ENCODE measurements at places on chromosomes 6 and 20.

- DNase-seq = peak; percentile 71
Observed at GRCh38 chr6:97958134-97958533, 675.1 kb upstream of the MMS22L start.

DNA sequence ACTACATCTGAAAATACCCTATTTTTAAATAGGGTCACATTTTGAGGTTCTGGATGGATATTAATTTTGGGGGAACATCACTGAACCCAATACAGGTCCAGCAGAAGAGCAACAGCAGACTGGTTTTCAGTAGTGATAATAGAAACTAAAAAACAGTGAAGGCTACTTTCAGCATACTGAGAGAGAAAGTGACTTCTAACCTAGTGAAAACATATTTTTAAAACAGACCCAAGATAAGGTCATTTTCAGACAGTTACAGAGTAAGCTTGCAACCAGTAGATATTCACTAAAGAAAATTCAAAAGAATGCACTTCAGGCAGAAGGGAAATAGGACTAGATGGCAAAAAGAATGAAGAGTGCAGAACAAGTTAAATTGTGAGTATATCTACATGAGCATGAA lies 42.0 kb upstream of the TMEM244 start:
- DNase-seq = peak; percentile 5

DNA sequence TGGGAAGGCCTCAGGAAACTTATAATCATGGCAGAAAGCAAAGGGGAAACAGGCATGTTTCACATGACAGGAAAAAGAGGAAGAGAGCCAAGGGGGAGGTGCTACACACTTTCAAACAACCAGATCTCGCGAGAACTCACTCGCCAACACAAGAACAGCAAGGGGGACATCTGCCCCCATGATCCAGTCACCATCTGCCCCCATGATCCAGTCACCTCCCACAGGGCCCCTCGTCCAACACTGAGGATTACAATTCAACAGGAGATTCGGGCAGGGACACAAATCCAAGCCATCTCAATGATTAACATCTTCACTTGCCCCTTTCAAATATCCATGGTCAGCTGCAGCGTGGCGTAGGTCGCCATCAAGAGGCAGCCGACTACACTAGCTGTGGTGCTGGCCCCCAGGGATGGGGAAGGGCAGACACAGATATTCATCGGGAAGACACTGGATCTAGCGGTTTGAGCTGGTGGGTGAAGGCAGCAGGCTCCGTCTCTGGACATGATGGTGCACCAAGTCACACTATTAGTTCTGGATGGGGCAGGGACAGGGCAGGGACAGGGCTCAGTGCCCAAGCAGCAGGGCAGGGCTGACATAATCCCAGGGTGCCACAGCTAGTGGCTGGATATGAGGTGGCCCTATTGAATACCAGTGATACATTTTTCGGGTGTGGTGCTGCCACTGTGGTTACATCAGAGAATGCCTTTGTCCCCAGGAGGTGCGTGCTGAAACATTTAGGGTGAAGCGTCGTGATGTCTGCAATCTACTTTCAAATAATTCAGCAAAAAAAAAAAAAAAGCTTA lies 31.6 kb downstream of the TUBB2B start:
- DNase-seq = peak; percentile 49

GRCh38 chr20:32761831-32762753 lies at the start of gene DNMT3B:
TSS of gene DNMT3B (plus strand) at chr20:32762385. CDS start at chr20:32780324, 17,939 bp downstream.
- DNase-seq = peak; percentile 67

- DNase-seq = no peak
Observed at GRCh38 chr6:145233955-145234354, 501.4 kb downstream of the EPM2A start.
